LHCN-M2 (cell line): ENCODE measurements at places on chromosomes 16 and 17. TPM values are rescaled to one million over a fixed set of nuclear protein-coding genes. Genes with fewer than 3 reads are reported as not detected.
A peak's percentile ranks its signal among the peaks of the same experiment; 100 is the strongest.

DNA sequence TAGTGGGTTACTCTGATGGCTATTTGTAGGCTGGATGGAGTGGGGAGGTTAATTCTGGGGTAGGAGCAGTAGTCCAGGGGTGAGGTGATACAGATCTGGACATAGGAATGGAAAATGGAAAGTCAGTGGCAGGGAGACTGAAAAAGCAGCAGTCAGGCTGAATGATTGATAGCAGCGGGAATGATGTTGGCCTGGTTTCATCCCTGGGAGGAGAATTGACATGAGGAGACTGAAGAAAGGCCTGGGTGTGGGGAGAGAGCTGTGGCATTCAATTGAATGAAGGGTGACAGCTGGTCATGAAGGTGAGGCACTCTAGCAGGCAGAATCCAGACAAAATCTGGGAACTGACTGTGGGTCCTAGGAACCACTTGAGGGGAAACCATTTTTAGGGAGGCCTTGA is 34.7 kb upstream of the CLEC18A start:
- DNase-seq: no peak

EVPLL gene
- not detected in 2 replicates for total RNA-seq

CD7 gene
- total RNA-seq: 0.92 and 1.6 TPM in 2 replicates

DNA sequence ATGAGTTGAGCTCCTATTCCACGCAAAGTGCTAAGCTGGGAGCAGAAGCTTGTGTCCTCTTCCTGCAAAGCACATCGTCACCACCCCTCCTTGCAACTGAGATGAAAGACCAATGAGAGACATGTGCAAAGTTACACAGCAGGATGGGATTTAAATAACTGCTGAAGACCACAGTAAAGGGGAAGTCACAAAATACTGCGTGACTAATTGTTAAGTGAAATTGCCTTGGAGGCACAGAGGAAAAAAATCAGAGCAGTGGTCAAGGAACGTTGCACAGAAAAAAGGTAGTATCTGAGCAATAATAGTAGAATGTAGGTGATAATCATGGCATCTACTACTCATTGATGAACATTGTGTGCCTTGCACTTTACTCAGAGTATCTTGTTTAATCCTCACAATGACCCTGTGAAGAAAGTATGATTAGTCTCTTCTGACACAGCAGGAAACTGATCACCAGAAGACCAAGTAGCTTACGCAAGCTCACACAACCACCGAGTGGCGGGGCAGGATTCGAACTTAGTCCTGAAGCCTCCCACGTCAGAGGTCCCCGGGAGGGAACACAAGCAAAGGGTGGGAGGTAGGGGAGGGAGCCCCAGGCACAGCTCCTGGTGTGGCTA is 15.4 kb upstream of the MYO18A start:
- no peak for DNase-seq

- DNase-seq: no peak
These were observed 340.7 kb upstream of the DYNLRB2 start for GRCh38 chr16:80200079-80200478.

NPIPA8 gene
- total RNA-seq: 36.5 TPM in 1 of 2 replicates, not detected in the other

GRCh38 chr17:6019959-6020358 is 50.2 kb upstream of the WSCD1 start:
- peak; percentile 94 for DNase-seq

GRCh38 chr17:70127221-70127873 is 42.0 kb upstream of the KCNJ2 start:
- DNase-seq: no peak

DNA sequence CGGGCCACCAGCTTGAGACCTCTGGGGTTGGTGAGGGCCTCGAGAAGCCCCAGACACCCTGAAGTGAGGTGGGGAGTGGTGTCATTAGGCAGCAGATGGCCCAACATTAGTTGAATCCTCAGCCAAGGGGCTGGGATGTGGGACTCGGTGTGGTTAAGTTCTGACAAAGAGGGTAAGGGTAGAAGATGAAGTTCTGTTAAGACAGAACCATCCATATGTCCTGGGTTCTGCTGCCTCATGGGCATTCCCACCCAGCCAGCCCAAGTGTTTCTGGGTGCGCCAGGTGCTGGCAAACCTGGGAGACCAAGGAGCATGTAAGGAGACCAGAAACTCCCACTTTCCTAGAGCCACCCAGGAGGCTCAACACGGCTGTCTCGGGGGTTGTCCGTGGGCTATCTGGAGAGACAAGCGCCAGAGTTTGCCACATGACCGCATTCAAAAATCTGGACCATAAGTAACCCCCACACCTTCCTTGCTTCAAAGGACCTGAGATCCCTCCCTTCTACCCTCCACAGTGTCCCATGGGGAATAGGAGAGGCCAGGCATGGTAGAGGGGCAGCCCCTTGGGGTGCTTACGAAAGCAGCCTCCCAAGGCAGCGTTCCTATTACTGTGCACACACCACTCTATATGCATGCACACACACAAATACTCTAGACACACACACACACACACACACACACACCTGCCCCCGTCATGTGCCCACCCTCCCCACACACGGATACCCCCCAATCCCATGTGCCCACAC is 128.7 kb downstream of the C16orf78 start:
- DNase-seq: no peak

GRCh38 chr16:89115216-89115861 is 21.7 kb downstream of the ACSF3 start:
- no peak for DNase-seq

GRCh38 chr17:4945944-4946280 is 2.4 kb downstream of the PFN1 start:
- peak; percentile 77 for DNase-seq

GRCh38 chr17:82781894-82782274 is 30.0 kb downstream of the TBCD start:
- DNase-seq: peak; percentile 61
